ENCODE measurements at places on chromosomes 4 and X.

- H3K27me3 ChIP-seq = no peaks in the 10 kb centered on the region
- no peaks in the 10 kb centered on the region for H3K4me1 ChIP-seq
- H3K27ac ChIP-seq = no peak overlapping the region
- DNase-seq = no peak
- no peaks in the 10 kb centered on the region for H3K36me3 ChIP-seq
- H3K4me3 ChIP-seq = no peak overlapping the region
Observed at GRCh38 chr4:26120098-26120825, 200.6 kb upstream of the RBPJ start.

DNA sequence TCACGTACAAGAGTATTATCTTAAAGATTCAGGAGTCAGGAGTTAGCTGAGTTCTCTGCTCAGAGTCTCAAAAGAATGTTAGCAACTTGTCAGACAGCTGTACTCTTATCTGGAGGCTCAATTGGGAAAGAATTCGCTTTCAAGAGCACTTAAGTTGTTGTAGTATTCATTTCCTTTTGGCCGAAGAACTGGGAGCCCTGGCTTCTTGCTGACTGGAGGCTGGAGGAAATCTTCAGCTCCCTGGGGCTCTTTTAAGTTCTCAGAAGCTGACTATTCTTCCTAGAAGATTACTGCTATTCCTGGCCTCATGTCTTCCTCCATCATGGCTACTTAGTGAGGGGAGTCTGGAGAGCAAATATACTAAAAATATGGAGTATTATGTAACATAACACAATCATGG is 587.2 kb downstream of the EPHA5 start:
- H3K27ac ChIP-seq = no peak overlapping the region
- no peak for DNase-seq
- H3K4me1 ChIP-seq = no peaks in the 10 kb centered on the region
- H3K27me3 ChIP-seq = no peaks in the 10 kb centered on the region
- H3K4me3 ChIP-seq = no peak overlapping the region
- no peaks in the 10 kb centered on the region for H3K36me3 ChIP-seq

DNA sequence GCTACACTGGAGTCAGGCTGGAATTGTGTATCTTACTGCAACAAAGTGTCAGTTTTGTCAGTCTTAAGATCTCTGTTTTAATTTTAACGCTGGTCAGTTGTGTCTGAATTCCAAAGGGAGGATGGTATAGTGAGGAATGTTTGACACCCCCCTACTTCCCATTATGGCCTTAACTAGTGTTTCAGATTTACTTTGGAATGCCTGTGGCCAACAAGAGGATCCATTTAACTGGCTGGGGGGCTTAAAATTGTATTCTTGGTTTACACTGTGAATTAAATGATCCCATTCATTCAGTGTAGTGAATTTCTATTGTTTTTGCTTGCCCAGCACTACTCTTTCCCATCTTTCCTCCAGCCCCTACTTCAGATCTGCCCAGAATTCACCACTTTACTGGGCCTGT is 75.8 kb upstream of the IQCM start:
- DNase-seq = no peak
- no peaks in the 10 kb centered on the region for H3K36me3 ChIP-seq
- H3K27me3 ChIP-seq = no peaks in the 10 kb centered on the region
- H3K4me3 ChIP-seq = no peak overlapping the region
- H3K4me1 ChIP-seq = no peaks in the 10 kb centered on the region

DNA sequence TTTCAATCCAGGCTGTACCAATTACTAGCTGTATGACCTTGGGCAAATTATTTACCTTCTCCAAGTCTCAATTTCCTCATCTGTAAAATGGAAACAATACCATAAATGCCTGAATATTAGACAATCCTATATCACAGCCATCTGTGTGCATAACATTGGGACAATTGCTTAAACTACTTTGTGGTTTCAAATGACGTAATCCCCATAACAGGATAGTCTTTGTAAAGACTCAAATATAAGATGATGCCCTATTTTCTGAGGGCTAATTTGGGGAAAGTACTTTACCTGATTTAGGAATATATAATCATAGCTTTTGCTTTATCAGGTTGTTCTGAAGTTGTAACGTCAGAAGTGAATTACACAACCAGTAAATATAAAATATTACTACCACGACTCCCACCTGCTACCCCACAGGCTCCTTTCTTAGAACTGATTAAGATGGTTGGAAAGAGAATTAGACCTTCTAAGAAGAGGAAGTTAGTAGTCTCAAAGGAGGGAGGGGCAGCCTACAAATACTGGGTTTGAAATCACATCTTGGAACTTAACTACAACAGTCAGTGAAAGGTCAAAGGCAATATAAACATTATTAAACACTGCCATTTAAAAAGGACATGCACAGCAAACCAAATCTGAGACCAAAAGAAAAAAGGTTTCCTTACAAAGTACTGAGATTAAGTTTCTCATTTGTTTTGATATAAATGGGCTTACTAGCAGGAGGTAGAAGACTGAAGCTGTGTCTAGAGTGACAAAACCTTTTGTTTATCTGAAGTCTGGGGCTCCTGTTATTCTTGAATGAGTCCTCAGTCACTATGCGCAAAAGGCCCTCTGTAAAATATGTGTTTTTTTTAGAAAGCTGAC is 215.0 kb downstream of the SCFD2 start:
- H3K4me3 ChIP-seq = no peak overlapping the region
- no peaks in the 10 kb centered on the region for H3K36me3 ChIP-seq
- no peak for DNase-seq
- H3K27ac ChIP-seq = no peak overlapping the region
- no peaks in the 10 kb centered on the region for H3K27me3 ChIP-seq

DNA sequence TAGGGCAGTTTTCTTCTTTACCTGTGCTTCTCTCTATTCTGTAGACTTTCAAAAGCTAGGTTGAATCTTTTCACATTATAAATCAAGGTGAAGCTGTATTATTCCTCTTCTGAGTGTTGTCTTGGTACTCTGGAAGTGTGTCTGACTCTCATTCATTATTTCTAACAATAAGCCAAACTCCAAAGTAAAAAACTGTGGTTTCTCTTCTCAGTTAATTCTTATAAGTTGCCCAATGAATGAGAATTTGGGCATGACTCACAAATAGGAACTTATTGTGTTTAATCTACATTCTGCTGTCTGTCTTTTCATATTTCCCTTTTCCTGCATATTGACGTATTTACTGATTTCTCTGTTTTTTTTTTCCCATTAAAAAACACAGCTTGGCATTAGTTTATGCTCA is 714.5 kb downstream of the CCSER1 start:
- H3K27me3 ChIP-seq = no peaks in the 10 kb centered on the region
- H3K36me3 ChIP-seq = no peaks in the 10 kb centered on the region
- no peaks in the 10 kb centered on the region for H3K4me1 ChIP-seq
- no peak overlapping the region for H3K4me3 ChIP-seq

DNA sequence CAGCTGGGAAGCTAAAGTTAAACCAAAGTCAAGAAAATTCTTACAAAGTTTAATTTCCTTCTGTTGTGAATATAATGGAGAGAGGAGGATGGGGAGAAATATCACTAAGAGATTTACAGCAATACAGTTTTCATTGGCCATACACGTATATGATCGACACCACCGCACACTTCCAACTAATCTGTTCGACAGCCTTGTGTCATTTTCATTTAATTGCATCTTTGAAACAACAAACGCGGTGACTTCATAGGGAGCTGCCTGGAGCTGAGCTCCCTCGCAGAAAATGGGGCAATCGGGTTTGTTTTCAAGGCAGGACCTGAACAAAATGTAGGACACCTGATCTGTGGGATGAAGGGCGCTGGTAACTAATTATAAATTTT is 1.3 kb downstream of the PTPN13 start:
- H3K4me3 ChIP-seq = peak overlapping the region; percentile 84
- no peaks in the 10 kb centered on the region for H3K27me3 ChIP-seq
- peaks cover 10% of the 10 kb centered on the region for H3K4me1 ChIP-seq
- peak overlapping the region; percentile 73 for H3K27ac ChIP-seq
- H3K36me3 ChIP-seq = no peaks in the 10 kb centered on the region
- DNase-seq = no peak
